ENCODE measurements at places on chromosomes 1 and 21. TPM values are rescaled to one million over a fixed set of nuclear protein-coding genes. Genes with fewer than 3 reads are reported as not detected.

The YBEY gene
- 16.3 TPM for total RNA-seq

The WNT2B gene
- 3.4 TPM for total RNA-seq

The FCRL6 gene
- total RNA-seq, result not detected

The SYTL1 gene
- under 0.01 TPM for total RNA-seq

The GPR153 gene
- total RNA-seq, result 2.1 TPM

The AZIN2 gene
- total RNA-seq, result 2.5 TPM

The TEX38 gene
- total RNA-seq, result not detected

The OR2L8 gene
- not detected for total RNA-seq

The SFN gene
- total RNA-seq, result 2.7 TPM

The FBLIM1 gene
- 77.0 TPM for total RNA-seq

The BEST4 gene
- total RNA-seq, result under 0.01 TPM

The TADA1 gene
- total RNA-seq, result 12.5 TPM

The ZNF648 gene
- total RNA-seq, result not detected

The CYP4A22 gene
- not detected for total RNA-seq

The TNFRSF18 gene
- not detected for total RNA-seq

The OR2L3 gene
- total RNA-seq, result not detected

The EPS8L3 gene
- not detected for total RNA-seq

The PLA2G2F gene
- total RNA-seq, result not detected

The ARHGEF16 gene
- 0.38 TPM for total RNA-seq

The UMODL1 gene
- under 0.01 TPM for total RNA-seq

The NEK2 gene
- total RNA-seq, result 43.3 TPM

The ATAD3C gene
- total RNA-seq, result not detected

The CHD1L gene
- 66.5 TPM for total RNA-seq

The E2F2 gene
- total RNA-seq, result under 0.01 TPM

The PDC gene
- total RNA-seq, result 0.38 TPM

The HAX1 gene
- total RNA-seq, result 149 TPM

The GBP3 gene
- 63.6 TPM for total RNA-seq

The TRAF5 gene
- total RNA-seq, result 5.2 TPM

The NUAK2 gene
- total RNA-seq, result 5.2 TPM

The FLG2 gene
- total RNA-seq, result not detected

The KPRP gene
- total RNA-seq, result not detected
